NCI-H2227 treated with DMSO at 0.1 percent for 48 hours (cell line): ENCODE measurements at places on chromosomes 1 and 21.

DNA sequence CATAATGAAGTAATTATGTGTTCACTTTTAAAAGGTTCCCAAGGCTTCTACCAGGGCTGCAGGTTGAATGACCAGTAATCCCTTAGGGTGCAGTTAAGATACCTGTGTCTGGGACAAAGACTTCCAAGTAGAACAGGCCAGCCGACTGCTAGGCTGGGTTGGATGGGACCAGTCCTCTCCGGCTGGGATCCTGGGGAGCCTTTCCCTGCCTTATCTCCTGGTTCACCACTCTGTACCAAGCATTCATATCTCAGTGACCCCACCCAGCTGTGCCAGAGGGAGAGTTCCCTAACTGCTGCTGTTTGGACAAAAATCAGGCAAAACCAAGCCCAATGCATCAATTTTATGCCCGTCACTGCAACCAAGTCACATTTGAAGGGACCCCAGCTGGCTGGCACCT, 116.2 kb upstream of the ATP1A1 start:
- no peak for DNase-seq

DNA sequence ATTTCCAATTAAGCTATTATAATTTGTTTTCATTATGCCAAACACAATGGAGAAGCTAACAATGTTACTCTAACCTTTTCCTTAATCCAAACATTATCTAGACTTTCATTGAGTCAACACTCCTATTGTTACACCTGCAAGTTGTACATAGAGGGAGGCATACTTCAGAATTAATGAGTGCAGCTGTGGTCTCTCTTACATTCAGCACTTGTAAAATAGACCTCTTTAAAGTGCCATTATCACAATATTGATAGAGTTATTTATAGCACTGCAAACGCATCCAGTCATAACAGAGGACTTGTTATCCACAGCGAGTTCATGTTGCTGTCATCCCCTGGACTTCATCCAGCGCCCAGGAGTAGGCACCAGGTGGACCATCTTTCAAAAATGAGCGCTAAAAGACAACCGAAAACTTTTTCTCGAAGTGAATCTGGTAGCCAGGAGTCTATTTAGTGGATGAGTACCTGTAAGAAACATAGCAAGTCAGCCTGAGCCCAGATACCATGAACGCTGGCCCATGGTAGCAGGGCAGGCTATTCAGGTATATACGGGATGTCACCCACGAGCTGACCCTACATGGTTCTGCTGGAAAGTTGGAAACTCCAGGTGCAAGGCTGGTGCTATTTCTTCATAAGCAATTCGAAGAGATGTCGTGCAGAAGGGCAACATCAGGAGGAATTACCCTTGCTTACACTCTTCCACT, 70.6 kb upstream of the NFIA start:
- peak; percentile 18 for DNase-seq

GRCh38 chr1:1069056-1069710, 4.9 kb downstream of the RNF223 start:
- DNase-seq = peak; percentile 85

GRCh38 chr1:163361123-163361934, 39.6 kb downstream of the NUF2 start:
- peak; percentile 33 for DNase-seq

DNA sequence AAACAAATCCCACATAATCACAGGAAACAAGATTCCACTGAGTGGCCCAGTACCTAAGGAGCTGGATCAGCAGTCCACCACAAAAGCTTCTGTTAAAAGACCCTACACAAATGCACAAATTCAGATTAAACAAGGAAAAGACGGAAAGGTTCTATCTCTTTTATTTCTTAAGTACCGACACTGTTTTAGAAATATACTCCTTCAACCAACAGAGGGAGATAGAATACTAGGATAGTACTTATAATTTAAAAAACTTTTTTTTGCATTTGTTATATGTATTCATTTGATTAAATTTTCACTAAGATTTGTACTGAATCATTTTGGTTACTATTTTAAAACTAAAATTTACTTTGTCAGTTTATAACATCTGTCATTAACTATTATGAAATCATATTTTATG, 12.5 kb downstream of the CDC7 start:
- no peak for DNase-seq

DNA sequence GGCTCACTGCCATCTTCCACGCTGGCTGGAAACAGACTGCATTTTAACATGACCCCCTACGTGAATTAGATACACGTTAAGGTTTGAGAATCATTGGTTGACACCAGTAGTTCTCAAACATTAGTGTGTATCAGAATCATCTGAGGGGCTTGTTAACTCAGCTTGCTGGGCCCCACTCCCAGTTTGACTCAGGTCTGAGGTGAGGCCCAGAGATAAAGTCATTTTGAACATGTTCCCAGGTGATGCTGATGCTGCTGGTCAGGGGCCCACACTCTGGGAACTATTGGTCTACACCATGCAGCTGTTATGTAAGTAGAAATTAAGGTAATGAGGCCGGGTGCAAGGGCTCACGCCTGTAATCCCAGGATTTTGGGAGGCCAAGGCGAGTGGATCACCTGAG, 1.3 kb downstream of the LSM10 start:
- DNase-seq = no peak

GRCh38 chr1:156270314-156270713, 12.3 kb downstream of the SMG5 start:
- no peak for DNase-seq

DNA sequence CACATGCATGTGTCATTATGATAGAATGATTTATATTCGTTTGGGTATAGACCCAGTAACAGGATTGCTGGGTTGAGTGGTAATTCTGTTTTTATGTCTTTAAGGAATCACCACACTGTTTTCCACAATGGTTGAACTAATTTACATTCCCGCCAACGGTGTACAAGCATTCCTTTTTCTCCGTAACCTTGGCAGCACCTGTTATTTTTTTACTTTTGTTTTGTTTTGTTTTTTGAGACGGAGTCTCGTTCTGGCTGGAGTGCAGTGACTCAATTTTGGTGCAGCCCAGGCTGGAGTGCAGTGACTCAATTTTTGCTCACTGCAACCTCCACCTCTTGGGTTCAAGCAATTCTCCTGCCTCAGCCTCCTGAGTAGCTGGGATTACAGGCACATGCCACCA, 8.5 kb upstream of the S100B start:
- DNase-seq = no peak

- DNase-seq = no peak
Measured at GRCh38 chr21:25421321-25422028, 185.8 kb downstream of the MRPL39 start.

- DNase-seq = no peak
Measured at GRCh38 chr1:232598133-232598532, 31.8 kb downstream of the SIPA1L2 start.

DNA sequence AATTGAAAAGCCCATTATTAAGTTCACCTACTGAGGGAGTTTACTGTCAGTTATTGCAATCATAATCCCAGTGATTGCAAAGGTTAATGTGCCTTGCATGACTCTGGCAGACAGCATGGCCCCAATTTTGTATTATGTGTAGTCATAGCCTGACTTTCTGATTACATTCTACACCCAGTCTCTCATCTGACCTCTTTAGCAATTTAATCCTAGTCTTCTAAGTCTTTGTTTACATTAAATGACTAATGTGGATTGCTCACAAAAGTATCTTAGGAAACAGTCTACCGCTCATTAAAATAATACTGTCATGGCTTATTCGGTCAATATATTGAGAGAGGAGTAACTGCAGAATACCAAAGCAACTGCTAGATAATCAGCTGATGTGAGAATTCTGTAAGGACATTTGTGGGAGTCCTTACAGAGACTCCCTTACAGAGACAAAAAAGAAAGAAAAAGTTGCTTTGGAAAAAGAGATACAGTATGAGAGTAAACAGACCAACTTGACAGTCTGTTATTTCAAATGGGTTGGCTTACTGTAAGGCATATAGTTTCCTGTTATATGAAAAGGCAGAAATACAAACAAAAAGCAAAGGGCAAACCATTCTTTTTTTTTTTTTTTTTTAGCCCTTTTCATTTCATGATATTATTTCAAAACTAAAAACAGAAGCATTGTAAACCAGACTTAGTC, 42.8 kb downstream of the SMG7 start:
- DNase-seq = no peak

- no peak for DNase-seq
Measured at GRCh38 chr1:86104606-86105532, 51.7 kb downstream of the COL24A1 start.

DNA sequence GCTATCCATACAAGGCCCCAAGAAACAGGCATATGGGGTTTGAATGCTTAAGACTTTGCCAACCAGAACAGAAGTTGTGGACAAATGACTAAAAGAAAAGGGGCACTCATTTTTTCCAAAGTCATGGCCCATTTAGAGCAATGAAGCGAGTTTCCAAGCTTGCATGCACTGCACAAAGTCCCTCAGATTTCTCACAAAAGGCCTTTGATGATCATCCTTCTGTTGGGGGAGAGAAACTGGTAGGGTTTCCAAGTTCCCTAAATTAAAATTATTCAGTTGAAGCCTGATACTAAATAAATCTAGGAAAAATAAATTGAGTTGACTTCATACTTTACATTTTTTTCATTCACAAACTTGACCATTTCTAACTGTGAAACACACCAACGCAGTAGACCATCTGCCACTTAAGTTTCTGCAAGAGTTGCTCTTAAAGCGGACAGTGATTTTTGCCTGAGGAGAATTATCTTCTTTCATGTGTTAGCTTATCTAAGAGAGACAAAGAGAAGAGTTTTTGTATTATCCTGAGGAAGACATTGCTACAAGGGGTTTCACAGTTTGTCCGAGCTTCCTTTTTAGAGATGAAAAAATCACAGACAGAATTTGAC, 139.2 kb downstream of the SEC16B start:
- DNase-seq = no peak

DNA sequence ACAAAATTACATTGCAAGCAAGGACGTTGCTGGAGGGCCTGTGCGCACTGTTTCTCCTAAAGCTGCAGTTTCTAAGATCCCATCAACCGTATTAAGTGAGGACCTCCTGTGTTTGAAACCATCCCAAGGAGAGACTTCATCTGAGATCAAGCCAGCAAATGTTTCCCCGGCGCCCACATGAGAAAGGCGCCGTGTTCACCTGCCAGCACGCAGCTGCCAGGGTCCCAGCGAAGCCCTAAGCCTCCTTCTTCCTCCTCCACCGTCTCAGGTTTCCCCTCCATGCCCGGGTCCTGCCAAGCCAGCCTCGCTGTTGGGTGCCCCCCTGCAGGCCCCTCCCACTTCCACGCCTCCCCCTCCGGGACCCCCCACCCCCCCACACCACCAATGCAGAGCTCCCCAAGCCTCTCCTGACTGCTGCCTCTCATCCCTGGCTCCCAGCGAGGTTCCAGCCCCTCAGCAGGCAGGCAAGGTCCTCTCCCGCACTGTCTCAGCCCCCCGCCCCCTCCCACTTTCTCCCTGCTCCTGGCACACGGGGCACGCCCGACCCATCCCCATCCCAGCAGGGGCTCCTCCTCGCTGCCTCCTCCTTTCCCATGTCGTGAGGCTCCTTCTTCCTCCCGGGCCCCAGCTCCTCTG, 8.6 kb upstream of the TFF1 start:
- DNase-seq = no peak

DNA sequence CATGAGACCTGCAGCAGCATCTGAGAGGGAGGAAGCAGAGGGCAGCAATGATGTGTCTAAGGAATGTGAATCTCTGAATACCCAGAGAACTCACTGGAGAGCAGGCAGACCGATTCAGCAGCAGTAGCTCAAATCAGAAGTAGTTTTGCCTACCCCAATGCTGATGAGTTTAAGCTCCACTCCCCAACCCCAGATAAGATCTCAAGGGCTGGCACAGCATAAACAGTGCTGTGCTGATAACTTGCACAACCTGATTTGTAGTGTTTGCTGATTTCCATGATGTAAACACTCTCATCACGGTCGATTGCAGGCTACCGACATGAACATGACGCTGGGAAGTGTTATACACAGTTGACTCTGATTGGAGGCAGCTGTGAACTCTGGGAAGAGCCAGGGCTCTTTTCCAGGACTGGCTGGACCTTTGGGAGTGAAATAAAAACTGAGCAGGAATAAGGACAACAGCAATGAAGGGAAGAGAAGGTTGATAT, 11.2 kb upstream of the HMGCS2 start:
- DNase-seq = no peak

- DNase-seq = peak; percentile 6
Measured at GRCh38 chr1:244968881-244969280, 104.5 kb upstream of the HNRNPU start.

- peak; percentile 89 for DNase-seq
Measured at GRCh38 chr1:11037740-11038182, 9.3 kb downstream of the MASP2 start.

DNA sequence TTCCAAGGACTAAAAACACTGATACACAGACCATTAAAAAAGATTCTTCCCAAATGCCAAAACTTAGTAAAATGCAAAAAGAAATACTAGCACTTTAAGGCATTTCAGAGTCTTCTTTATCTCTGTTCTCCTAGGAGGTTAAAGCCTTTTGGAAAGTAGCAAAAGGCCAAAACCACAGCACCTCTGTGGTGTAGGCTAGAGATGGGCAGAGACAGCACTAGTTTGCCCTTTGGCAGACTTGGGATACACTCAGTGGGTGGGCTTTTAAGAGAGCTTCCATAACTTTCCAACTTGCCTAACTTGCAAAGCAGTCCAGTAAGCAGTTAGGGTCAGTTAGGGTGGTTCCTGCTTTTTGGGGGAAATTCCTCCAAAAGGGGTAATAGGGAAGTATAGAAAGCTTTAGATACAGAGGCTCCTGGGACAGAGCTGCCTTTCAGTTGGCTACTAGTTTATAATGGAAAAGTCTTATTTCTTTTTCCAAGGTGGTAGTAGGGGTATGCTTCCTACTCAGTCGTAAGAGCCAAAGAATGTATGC, 17.9 kb upstream of the PTCH2 start:
- no peak for DNase-seq

DNA sequence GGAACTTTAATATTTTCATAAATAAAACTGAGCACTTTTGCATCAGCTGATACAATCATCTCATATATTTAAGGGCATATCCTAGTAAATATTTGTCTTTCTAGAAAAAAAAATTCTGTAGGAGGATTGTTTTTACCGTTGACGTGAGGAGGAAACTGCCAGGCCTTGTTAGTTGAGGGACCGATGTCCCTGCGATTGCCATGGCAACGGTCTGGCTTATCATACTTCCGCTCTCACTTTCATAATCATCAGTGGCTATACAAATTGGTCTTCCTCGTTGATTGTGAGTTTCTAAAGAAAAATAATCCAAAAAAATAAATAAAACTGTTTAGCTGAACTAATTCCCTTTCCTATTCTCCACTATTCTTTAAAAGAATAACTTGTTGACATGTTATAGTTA, 69.3 kb upstream of the ANGPTL3 start:
- DNase-seq = no peak

- no peak for DNase-seq
Measured at GRCh38 chr1:165330483-165330882, 26.0 kb downstream of the LMX1A start.

- DNase-seq = no peak
Measured at GRCh38 chr1:152167835-152168534, 9.0 kb upstream of the RPTN start.

DNA sequence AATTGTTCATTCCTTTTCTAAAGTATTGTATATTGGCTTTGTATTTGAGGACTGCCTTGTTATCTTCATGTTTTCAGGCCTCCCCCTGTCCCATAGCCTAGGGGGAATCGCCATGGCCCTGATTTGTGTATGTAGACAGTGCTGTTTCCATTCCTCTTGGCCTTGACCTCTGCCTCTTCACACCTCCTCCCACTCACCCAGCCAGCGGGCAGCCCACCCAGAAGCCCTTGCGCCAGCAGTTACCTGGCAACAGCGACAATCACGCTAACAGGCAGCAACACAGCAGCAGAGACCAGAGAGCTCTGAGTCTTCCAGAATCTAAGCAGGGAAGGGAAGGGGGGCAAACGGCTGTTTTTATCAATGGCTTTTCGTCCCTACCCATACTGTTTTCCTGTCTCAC, 50.0 kb upstream of the NPL start:
- DNase-seq = peak; percentile 72

GRCh38 chr1:20059847-20060246, 10.1 kb upstream of the PLA2G5 start:
- no peak for DNase-seq
